Forelimb muscle (tissue), 1 donor: ENCODE measurements at places on chromosomes 5 and 9.

GRCh38 chr5:137630972-137631370 lies 104.9 kb downstream of the KLHL3 start:
- no peak for DNase-seq

GRCh38 chr9:138038244-138038671 lies 160.7 kb downstream of the CACNA1B start:
- DNase-seq, result no peak

DNA sequence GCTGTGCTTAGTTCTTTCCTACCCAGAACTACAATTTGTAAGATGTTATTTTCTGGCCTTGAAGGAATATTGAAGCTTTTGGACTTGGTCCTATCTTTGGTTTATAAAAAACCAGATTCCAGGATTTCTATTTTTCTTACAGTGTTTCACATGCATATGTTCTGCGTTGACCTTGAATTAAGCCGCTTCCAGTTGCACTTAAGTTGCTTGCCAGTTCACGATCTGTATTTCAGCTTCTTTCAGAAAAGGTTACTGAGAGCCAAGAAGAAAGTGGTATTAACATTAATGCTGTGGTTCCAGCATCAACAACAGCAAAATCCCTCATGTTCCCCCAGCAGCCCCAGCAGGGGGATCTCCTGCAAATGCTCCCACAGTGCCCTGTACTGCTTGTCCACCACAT lies 156.4 kb upstream of the ADAMTS16 start:
- no peak for DNase-seq

GRCh38 chr5:95763941-95764340 lies 32.8 kb downstream of the RHOBTB3 start:
- DNase-seq, result no peak

GRCh38 chr5:543755-544674 lies 19.8 kb upstream of the SLC9A3 start:
- DNase-seq, result no peak

DNA sequence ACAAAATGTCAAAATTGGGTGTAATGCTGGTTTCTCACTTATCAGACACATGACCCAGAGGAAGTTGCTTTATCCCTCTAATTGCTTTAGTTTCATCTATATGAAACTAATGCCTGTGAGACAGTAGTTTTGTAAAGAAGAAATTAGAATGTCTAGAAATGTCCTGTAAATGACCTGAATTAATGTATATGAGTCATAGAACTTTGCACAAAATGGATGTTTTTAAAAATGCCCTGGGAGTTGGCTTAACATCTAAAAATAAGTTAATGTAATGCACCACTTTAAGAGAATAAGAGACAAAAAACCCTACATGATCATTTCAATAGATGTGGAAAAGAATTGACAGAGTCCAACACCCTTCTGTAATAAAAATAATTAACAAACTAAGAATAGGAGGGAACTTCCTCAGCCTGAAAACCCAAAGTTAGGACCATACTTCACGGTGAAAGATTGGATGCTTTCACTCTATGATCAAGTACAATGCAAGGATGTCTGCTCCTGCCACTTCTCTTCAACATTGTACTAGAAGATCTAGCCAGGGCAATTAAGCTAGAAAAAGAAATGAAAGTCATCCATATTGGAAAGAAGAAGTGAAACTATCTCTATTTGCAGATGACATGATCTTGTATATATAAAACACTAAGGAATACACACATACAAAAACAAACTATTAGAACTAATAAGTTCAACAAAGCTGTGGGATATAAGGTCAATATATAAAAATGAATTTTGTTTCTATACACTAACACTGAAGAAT lies 117.9 kb downstream of the MELK start:
- DNase-seq, result no peak

- DNase-seq, result no peak
Observed at GRCh38 chr9:87713278-87713987, 12.5 kb upstream of the CTSL start.

DNA sequence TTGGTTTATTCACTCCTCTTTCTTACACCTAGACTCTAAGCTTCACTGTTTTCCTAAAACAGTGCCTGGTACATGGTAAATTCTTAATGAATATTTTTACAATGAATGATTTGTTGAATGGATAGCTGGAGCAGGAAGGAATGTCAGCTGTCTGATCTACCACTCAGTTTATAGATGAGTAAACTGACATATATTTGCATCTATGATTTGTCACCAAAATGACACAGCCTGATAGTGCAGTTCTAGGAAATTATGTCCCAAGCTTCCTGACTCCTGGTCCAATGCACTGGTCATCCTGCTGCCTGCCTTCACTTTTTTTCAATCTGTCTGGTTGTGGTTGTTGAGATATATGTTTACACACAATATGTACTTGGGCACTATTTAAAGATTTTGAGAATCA lies 651.7 kb upstream of the WWC1 start:
- no peak for DNase-seq

DNA sequence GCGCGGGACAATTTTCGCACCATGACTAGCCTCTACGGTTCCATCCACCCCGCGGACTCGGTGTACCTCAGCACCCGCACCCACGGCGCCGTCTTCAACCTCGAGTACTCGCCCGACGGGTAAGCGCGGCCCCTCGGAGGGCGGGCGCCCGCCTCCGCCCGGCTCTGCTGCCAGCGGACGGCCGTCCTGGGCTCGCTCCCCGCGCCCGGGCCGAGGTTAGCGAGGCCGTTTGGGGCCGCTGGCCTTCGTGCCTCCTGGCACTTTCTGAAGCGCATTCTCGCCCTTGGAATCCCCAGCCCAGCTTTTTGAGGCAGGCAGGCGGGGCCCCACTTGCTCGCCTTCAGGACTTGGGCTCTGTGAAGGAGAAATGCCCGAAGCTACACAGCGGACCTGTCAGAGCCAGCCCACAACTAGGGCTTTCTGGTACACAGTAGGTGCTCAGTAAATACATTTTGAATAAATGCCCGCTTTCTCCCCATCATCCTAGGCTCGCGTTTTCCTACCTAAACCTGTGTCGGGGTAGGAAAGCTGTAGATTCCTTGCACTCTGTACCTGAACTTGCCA lies 772 bp downstream of the DCAF10 start:
- DNase-seq, result no peak

DNA sequence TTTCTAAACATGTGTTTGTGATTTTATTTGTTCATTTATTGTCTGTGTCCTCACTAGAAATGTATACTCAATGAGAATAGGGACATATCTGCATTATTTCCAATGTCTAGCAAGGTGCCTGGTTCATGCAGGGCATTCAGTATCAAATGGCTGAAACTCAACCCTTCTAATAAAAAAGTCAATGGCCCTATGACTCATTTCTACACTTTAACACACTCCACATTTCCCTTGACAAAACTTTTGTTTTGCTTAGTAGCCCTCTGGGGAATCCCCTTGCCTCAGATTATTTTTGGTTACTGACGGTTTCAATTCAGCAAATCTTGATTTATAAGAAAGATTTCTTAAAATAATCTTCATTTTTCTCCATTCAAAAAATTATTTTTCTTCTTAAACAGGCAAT lies 206.0 kb upstream of the DMRTA1 start:
- no peak for DNase-seq

- DNase-seq, result no peak
Observed at GRCh38 chr5:105952875-105953274, 1717.9 kb downstream of the EFNA5 start.

- no peak for DNase-seq
Observed at GRCh38 chr5:90386099-90386710, 23.4 kb downstream of the CETN3 start.

- DNase-seq, result no peak
Observed at GRCh38 chr9:126357074-126357473, 30.4 kb downstream of the MVB12B start.

DNA sequence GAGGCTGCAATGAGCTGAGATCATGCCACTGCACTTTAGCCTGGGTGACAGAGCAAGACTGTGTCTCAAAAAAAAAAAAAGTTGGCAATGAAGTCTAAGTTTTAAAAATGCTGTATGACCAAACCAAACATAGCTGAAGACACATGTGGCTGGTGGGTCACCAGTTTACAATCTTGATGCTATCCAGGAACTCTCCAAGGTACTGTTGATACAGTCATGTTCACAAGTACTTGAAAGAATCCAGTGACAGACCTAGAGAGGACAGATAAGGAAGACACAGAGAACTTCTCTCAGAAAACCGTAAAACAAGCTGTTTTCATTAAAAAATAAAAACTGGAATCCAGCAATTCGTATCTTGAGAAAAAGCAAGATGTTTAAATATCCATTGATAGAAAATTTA lies 95.7 kb downstream of the ACTBL2 start:
- DNase-seq, result no peak

GRCh38 chr9:6680797-6681146 lies 35.2 kb upstream of the GLDC start:
- DNase-seq, result no peak

- DNase-seq, result no peak
Observed at GRCh38 chr5:72624641-72625236, 117.5 kb upstream of the ZNF366 start.

GRCh38 chr9:130034570-130034969 lies 8.4 kb downstream of the FNBP1 start:
- no peak for DNase-seq

GRCh38 chr9:123735376-123735775 lies 194.6 kb downstream of the DENND1A start:
- no peak for DNase-seq

GRCh38 chr9:88657893-88658292 lies 122.9 kb downstream of the NXNL2 start:
- no peak for DNase-seq

DNA sequence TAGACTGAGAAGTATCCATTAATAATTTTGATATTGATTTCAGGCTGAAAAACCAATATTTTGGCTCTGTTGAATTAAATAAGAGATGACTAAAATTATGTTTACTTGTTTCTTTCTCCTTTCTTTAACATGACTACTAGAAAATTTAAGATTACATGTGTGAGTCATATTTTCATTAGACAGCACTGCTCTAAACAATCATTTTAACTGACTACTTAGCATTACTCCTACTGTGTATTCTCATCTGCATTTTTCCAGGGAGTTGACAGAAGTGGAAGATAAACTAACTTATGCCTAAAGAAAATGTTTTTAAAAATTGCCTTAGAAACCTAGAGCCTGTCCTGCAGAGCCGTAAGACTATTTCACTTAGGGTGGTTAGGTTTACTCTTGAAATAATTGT lies 29.1 kb downstream of the TNC start:
- DNase-seq, result no peak

GRCh38 chr9:99005651-99006050 lies 61.9 kb downstream of the COL15A1 start:
- DNase-seq, result no peak

- DNase-seq, result no peak
Observed at GRCh38 chr5:73781107-73781768, 155.2 kb downstream of the ARHGEF28 start.

GRCh38 chr5:2836133-2836532 lies 84.7 kb upstream of the IRX2 start:
- no peak for DNase-seq

GRCh38 chr5:60604771-60605170 lies 95.2 kb downstream of the DEPDC1B start:
- DNase-seq, result no peak

- DNase-seq, result no peak
Observed at GRCh38 chr5:78235289-78235688, 59.2 kb downstream of the AP3B1 start.

- DNase-seq, result no peak
Observed at GRCh38 chr5:42858031-42858643, 46.4 kb upstream of the SELENOP start.

DNA sequence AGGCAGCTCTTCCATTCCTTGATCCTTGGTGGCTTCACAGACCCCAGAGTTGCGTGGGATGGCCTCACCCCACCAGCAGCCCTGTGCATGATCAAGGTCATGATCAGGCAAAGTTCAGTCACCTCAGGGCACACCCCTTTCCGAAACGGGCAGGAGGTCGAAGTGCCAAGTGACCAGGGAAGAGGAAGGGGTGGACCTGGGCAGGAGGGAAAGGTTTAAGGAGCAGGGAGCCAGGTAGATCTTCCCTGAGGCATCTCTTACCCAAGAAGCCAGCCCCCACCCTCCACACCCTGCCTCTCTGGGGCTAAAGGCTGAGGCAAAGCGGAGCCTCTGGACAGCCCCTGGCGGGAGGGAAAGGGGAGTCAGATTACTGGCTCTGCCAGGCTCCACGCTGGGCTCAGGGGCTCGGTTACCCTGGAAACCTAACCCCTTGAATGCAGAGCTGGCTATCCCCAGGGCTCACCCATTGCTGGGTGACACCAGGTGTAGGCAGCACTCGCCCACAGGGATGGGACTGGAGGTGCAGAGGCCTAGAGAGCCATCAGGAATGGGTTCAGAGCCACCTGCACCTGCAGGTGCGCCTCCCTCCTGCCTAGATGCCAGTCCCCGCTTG lies 3.6 kb downstream of the MGAT4B start:
- DNase-seq, result no peak

- no peak for DNase-seq
Observed at GRCh38 chr9:9305600-9305999, 1307.2 kb downstream of the PTPRD start.

DNA sequence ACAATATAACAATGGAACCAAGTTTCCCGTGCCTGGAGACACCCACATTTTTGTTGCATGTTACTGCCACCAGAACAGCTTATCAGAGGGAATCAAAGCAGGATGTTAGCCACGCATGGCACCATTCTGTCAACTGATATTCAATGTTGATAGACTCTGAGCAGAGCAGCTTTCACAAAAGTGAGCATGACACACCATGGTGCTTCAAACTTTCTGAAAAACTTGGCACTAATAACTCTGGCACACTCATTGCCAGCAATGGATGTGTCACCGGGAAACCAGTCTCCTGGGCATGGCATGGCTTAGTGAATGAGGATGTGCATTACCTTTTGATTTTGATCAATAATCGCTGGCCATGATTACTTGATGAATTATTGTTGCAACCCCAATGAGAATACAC lies 19.7 kb downstream of the NIPSNAP3B start:
- DNase-seq, result no peak

GRCh38 chr5:82806513-82806912 lies 270.7 kb downstream of the TMEM167A start:
- no peak for DNase-seq

DNA sequence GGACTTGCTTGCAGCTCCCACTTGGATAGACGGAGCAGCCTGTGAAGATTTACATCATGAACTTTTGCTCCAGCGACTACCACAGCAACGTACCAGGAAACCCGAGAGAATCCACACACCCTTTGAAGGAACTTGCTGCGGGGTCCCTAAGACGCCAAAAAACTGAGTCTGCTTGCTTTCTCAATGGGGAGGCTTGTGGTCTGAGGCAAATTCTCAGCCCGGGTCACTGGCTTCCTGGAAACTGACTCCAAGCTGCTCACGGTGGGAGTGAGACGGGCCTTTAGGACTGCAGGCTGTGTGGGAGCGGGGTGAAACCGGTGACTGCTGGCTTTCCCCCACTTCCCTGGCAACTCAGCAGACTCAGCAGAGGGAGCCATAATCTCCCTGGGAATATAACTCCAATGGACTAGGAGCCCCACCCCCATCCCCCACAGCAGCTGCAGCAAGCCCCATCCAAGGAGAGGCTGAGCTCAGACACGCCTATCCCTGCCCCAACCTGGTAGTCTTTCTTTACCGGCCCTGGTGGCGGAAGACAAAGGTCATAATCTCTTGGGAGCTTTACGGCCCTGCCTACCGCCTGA lies 466.0 kb downstream of the CAAP1 start:
- DNase-seq, result no peak

GRCh38 chr9:76162086-76162730 lies 232.0 kb downstream of the RFK start:
- no peak for DNase-seq

GRCh38 chr9:16368237-16369087 lies 502.0 kb downstream of the BNC2 start:
- no peak for DNase-seq
